ENCODE measurements at places on chromosomes 6 and 20. TPM values are rescaled to one million over a fixed set of nuclear protein-coding genes. Genes with fewer than 3 reads are reported as not detected.
A peak's percentile ranks its signal among the peaks of the same experiment; 100 is the strongest.

The ADGB gene
- total RNA-seq = not detected

The TNFRSF21 gene
- total RNA-seq = 2.3 TPM

The ME1 gene
- total RNA-seq = 0.25 TPM

The KHDC1L gene
- total RNA-seq = not detected

The TUBB2B gene
- 0.41 TPM for total RNA-seq

The TCP11 gene
- total RNA-seq = not detected

The FLRT3 gene
- not detected for total RNA-seq

The PLG gene
- total RNA-seq = not detected

- no peak for DNase-seq
- H3K4me3 ChIP-seq = no peak overlapping the region
- H3K27ac ChIP-seq = no peak overlapping the region
- H3K27me3 ChIP-seq = no peaks in the 10 kb centered on the region
- H3K4me1 ChIP-seq = no peaks in the 10 kb centered on the region
- H3K36me3 ChIP-seq = no peaks in the 10 kb centered on the region
Observed at GRCh38 chr6:56046576-56046975, 171.2 kb upstream of the BMP5 start.

DNA sequence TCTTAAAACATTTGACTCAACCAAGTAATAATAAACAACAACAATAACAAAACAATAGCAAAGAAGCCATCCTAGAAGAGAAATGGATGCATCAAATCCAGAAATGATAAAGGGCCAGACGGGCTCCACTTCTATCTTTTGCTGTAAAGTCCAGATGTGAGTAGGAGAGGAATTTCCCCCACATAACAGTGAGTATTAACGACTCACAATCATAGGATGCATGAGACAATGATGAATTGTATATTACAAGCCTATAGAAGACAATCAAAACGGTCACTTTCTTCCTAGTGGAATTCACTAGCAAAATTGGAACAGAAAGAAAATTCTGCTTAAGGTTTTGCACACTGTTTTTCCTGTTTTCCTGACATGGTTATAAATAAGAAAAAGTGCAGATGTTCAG is 97.0 kb upstream of the PREP start:
- no peak for DNase-seq
- H3K27me3 ChIP-seq = peaks cover 5% of the 10 kb centered on the region
- no peaks in the 10 kb centered on the region for H3K36me3 ChIP-seq
- H3K27ac ChIP-seq = no peak overlapping the region

- peaks cover 10% of the 10 kb centered on the region for H3K4me1 ChIP-seq
- H3K4me3 ChIP-seq = no peak overlapping the region
- no peaks in the 10 kb centered on the region for H3K27me3 ChIP-seq
- H3K27ac ChIP-seq = no peak overlapping the region
Observed at GRCh38 chr20:48631114-48632016, 196.4 kb downstream of the PREX1 start.

- H3K4me3 ChIP-seq = peak overlapping the region; percentile 30
- H3K27ac ChIP-seq = peak overlapping the region; percentile 88
- no peaks in the 10 kb centered on the region for H3K27me3 ChIP-seq
- no peaks in the 10 kb centered on the region for H3K36me3 ChIP-seq
- peaks cover 14% of the 10 kb centered on the region for H3K4me1 ChIP-seq
Observed at GRCh38 chr6:63529498-63529897, 42.8 kb upstream of the LOC128125822 start.

- no peak for DNase-seq
- no peak overlapping the region for H3K4me3 ChIP-seq
- H3K4me1 ChIP-seq = peaks cover 18% of the 10 kb centered on the region
- no peak overlapping the region for H3K27ac ChIP-seq
- H3K27me3 ChIP-seq = no peaks in the 10 kb centered on the region
- peaks cover 3% of the 10 kb centered on the region for H3K36me3 ChIP-seq
Observed at GRCh38 chr6:108685970-108686369, 125.3 kb downstream of the FOXO3 start.

- H3K4me3 ChIP-seq = peak overlapping the region; percentile 69
- peak overlapping the region; percentile 27 for H3K27ac ChIP-seq
- peaks cover 20% of the 10 kb centered on the region for H3K27me3 ChIP-seq
- DNase-seq = peak; percentile 65
- no peaks in the 10 kb centered on the region for H3K36me3 ChIP-seq
Observed at GRCh38 chr20:11891776-11892545, 25.7 kb upstream of the BTBD3 start.

- H3K27ac ChIP-seq = no peak overlapping the region
- H3K36me3 ChIP-seq = no peaks in the 10 kb centered on the region
- peaks cover 3% of the 10 kb centered on the region for H3K4me1 ChIP-seq
- no peak for DNase-seq
Observed at GRCh38 chr6:153096031-153096430, 35.1 kb downstream of the RGS17 start.

DNA sequence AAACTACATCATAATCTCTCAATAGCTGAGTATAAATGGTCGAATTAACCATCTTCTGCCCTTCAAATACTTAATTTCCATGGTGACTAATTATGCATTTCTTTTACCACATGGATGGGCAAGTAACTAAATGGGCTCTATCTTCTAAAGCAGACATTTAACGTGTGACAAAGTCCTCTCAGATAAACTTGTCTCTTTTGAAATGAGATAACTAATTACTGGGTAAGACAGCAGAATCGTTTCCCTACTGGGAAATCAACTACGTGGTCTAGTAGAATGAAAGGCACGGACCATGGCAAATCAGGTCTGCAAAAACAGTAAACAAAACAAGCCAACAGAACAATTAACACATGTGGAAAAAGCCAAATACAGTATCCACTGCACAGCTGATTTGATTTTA is 137.7 kb downstream of the BACH2 start:
- no peak overlapping the region for H3K4me3 ChIP-seq
- DNase-seq = no peak
- H3K4me1 ChIP-seq = peaks cover 80% of the 10 kb centered on the region

DNA sequence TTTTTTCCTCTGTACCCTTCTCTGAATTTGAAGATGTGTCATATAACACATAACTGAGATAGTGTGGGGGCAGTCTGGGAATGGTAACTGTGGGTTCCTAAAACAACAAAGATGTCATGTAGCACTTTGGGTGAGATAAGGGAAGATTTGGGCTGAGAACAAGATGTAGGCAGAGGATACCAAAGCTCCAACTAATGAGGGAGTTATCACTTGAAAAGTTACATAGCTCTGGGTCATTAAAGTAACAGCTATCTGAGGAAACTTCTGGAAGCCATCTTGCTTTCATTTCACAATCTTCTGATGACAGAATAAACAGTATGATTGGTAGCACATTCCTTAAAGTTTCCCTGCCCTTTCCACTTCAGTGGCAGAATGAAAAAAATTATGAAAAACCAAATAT is 255.4 kb downstream of the TBX18 start:
- no peak overlapping the region for H3K27ac ChIP-seq
- no peak for DNase-seq
- H3K36me3 ChIP-seq = no peaks in the 10 kb centered on the region

DNA sequence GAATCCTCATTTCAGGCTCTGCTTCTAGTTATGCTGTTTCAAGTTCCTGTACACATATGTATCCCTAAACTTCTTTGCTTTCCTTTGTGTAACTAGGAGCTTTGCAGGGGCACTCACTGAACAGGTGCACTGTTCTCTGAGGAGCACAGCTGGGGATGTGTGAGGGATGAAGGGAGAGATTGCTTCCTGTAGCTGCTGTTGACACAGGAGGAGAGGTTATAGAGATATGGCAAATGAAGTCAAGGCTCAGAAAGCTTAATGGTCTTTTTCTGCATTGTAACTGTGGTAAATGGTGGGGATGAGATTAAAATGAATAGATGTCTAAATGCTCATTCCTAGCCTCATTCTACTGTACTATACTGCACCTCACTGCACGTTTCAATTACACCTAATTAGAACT is 454.3 kb downstream of the BTBD3 start:
- H3K27me3 ChIP-seq = no peaks in the 10 kb centered on the region
- H3K27ac ChIP-seq = no peak overlapping the region
- no peaks in the 10 kb centered on the region for H3K4me1 ChIP-seq
- DNase-seq = no peak
- no peak overlapping the region for H3K4me3 ChIP-seq

GRCh38 chr20:991850-992249 is 10.3 kb downstream of the RSPO4 start:
- peaks cover 5% of the 10 kb centered on the region for H3K4me1 ChIP-seq
- no peaks in the 10 kb centered on the region for H3K36me3 ChIP-seq
- H3K27ac ChIP-seq = no peak overlapping the region
- DNase-seq = peak; percentile 54

- no peak for DNase-seq
- H3K36me3 ChIP-seq = no peaks in the 10 kb centered on the region
- no peaks in the 10 kb centered on the region for H3K27me3 ChIP-seq
- H3K4me3 ChIP-seq = no peak overlapping the region
Observed at GRCh38 chr6:112622036-112622435, 274.9 kb downstream of the RFPL4B start.

GRCh38 chr6:5036269-5036668 is 32.4 kb upstream of the RPP40 start:
- no peak overlapping the region for H3K4me3 ChIP-seq
- no peak overlapping the region for H3K27ac ChIP-seq
- no peaks in the 10 kb centered on the region for H3K36me3 ChIP-seq

DNA sequence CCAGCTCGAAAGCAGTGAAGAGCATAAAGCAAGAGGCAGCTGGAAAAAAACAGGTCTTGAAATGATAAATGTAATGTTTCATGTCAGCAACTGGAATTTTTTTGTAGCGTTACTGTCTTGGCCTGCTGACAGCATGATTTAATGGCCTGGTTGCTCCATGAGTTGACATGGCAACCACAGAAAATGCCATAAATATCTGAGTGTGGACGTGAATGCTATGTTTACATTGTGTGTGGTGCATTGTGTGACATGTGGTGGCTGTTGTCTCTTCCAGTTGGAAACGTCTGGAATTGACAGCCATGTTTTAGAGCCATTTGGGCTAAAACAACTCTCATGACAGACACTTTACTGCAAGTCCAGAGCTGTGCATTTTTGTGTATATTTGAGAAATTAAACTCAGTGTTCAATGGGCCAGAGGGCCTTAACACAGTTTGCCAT is 170.0 kb downstream of the FOXA2 start:
- no peak for DNase-seq
- no peaks in the 10 kb centered on the region for H3K27me3 ChIP-seq
- H3K36me3 ChIP-seq = no peaks in the 10 kb centered on the region
- H3K4me3 ChIP-seq = no peak overlapping the region
- no peaks in the 10 kb centered on the region for H3K4me1 ChIP-seq

DNA sequence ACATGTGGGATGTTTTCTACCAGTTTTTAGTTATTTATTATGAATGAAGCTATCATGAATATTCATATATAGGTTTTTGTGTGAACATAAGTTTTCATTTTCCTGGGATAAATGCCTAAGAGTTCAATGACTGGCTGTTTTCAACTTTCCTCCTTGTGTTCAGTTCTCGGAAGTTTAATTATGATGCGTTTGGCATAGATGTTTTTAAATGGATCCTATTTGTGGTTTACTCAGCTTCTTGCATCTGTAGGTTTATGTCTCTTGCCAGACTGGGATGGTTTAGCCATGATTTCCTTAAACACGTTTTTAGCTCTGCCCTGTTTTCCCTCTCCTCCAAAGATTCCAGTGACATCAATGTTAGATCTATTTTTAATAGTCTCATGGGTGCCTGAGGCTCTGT is 411.1 kb upstream of the CDH4 start:
- no peak for DNase-seq
- no peaks in the 10 kb centered on the region for H3K36me3 ChIP-seq
- H3K27me3 ChIP-seq = peaks cover 5% of the 10 kb centered on the region
- no peak overlapping the region for H3K4me3 ChIP-seq
- H3K27ac ChIP-seq = no peak overlapping the region

GRCh38 chr6:127586372-127586771 is 9.4 kb downstream of the C6orf58 start:
- no peak overlapping the region for H3K4me3 ChIP-seq
- H3K27me3 ChIP-seq = no peaks in the 10 kb centered on the region
- DNase-seq = no peak
- no peak overlapping the region for H3K27ac ChIP-seq

DNA sequence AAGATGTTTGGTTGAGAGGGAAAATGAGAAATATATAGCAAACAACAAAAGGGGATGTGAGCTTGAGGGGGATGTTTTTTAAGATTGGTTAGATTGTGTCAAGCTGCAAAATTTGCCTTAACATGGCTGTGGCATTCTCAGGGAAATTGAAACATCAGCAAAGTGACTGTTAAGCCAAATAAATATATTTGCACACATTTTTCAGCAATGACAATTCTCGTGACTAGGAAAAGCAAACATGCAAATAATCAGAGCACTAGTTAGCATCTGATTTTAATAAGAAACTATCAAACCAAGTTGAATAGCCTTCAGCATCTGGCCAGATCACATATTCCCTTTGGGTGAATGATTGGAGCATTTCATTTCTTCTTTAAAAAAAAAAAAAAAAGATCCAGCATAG is 262.8 kb downstream of the TBC1D7 start:
- H3K27ac ChIP-seq = no peak overlapping the region
- H3K4me1 ChIP-seq = no peaks in the 10 kb centered on the region
- H3K27me3 ChIP-seq = no peaks in the 10 kb centered on the region

- peaks cover 1% of the 10 kb centered on the region for H3K27me3 ChIP-seq
- H3K27ac ChIP-seq = no peak overlapping the region
- no peaks in the 10 kb centered on the region for H3K4me1 ChIP-seq
Observed at GRCh38 chr6:153032255-153032882, 29.9 kb upstream of the MTRF1L start.

- H3K27me3 ChIP-seq = peaks cover 27% of the 10 kb centered on the region
- peaks cover 7% of the 10 kb centered on the region for H3K4me1 ChIP-seq
- no peaks in the 10 kb centered on the region for H3K36me3 ChIP-seq
- no peak overlapping the region for H3K4me3 ChIP-seq
- no peak for DNase-seq
Observed at GRCh38 chr20:43452404-43453126, 5.1 kb upstream of the SRSF6 start.

- peak; percentile 53 for DNase-seq
- H3K27ac ChIP-seq = no peak overlapping the region
- H3K4me3 ChIP-seq = peak overlapping the region; percentile 63
- peaks cover 75% of the 10 kb centered on the region for H3K27me3 ChIP-seq
Observed at GRCh38 chr6:108114841-108115597, 40.5 kb upstream of the OSTM1 start.

- no peak for DNase-seq
- H3K4me3 ChIP-seq = no peak overlapping the region
- H3K4me1 ChIP-seq = no peaks in the 10 kb centered on the region
- no peak overlapping the region for H3K27ac ChIP-seq
Observed at GRCh38 chr6:164015088-164015484, 600.6 kb downstream of the QKI start.

DNA sequence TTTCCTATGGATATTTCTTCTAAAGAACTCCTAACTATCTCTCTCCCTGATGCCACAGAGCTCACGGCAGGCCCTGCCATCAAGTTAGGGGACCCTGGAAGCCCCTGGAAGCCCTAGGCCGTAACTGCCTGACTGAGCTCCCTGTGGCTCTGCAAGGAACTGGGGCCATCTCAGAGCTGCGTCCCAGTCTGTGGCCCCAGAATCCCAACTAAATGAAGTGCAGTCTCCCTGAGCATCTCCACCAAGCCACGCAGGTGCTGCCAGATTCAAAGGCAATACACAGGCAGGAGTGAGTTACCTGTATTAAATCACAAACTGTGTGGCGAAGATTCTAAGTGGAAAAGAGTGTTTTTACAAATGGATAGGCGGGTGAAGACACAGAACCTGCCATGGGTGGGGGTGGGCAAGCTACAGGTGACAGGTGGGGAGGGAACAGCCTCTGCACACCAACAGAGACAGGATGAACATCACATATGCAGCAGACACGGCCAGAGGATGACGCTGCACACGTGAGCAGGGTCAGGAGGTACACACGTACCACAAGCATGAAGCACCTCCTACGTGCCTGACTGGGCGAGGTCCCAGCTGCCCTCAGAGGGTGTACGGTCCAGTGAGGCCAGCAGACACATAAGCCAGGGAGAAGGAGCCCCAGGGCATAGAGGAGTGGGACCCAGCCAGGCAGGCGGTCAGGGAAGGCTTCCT is 358.5 kb downstream of the ZFAND3 start:
- DNase-seq = no peak
- no peaks in the 10 kb centered on the region for H3K4me1 ChIP-seq
- no peak overlapping the region for H3K27ac ChIP-seq
- no peaks in the 10 kb centered on the region for H3K36me3 ChIP-seq
- H3K27me3 ChIP-seq = no peaks in the 10 kb centered on the region
- H3K4me3 ChIP-seq = no peak overlapping the region
